ENCODE measurements at places on chromosomes 13 and 19. TPM values are rescaled to one million over a fixed set of nuclear protein-coding genes. Genes with fewer than 3 reads are reported as not detected.

The CDX2 gene
- total RNA-seq = 34.6 TPM

GRCh38 chr13:43240278-43240677 lies 216.9 kb downstream of the DNAJC15 start:
- no peak for DNase-seq

- DNase-seq = no peak
Observed at GRCh38 chr13:74324338-74324737, 190.1 kb upstream of the KLF12 start.

GRCh38 chr19:16627193-16627927 lies 644 bp downstream of the MED26 start:
- peak; percentile 28 for DNase-seq

DNA sequence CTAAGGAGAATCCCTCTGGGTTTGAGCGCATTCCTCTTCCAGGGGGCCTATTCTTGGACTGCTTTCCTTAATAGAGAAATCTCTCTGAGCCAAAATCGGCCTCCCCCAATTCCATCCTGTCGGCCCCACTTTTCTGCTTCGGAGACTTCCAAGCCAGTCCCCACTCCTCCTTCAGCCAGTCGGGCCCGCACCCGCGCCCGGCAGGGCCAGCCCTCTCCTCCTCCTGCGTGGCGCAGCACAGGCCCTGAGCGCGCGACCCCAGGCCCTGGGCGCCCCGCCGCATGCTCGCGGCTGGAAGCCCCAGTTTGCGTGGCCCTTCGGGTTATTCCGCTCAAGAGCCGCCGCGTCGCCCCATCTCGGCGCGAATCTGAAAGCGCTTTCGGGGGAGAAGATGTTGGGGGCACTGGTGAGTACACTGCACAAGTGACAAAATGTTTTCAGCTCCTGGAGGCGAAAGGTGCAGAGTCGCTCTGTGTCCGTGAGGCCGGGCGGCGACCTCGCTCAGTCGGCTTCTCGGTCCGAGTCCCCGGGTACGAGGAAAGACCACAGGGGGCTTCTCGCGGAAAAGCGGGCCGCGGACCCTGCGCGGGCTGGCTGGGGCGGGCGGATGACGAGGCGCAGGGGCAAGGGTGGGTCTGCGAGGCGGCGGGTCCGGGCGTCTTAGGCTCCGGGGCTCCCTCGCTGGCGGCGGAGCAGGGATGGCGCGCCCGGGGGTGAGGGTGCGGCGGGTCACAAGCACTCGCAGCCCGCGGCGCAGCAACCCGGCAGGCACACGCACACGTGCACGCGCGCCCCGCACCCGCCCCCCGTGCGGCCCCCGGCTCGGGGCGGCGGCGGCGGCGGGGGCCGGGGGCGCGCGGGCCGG lies at the start of gene IL17D:
Gene IL17D (plus strand): TSS at position 785 of the 865 bp plus-strand sequence. CDS start 303 bp downstream, outside the sequence.
- peak; percentile 65 for DNase-seq

GRCh38 chr13:90201202-90201601 lies 1146.3 kb upstream of the MIR17HG start:
- peak; percentile 4 for DNase-seq

GRCh38 chr13:106090001-106090400 lies 445.5 kb downstream of the EFNB2 start:
- no peak for DNase-seq

DNA sequence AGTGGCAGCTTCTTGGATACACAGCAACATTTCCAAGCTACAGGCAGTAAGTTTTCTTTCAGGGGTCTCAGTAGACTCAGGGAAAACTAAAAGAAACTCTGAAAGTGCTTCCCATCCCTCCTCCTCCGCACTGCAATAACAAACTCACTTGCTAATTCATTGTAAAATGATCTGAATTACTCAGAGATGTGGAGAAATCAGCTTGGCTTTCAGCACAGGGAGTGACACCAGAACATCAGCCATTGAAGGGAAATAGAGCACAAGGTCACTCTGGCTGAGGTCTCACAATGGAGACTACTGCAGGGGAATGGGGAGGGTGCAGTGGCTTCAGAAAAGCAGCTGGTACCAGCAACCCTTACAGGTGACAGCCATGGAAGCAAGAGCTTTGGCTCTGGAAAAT lies 137.3 kb upstream of the SERP2 start:
- DNase-seq = no peak

DNA sequence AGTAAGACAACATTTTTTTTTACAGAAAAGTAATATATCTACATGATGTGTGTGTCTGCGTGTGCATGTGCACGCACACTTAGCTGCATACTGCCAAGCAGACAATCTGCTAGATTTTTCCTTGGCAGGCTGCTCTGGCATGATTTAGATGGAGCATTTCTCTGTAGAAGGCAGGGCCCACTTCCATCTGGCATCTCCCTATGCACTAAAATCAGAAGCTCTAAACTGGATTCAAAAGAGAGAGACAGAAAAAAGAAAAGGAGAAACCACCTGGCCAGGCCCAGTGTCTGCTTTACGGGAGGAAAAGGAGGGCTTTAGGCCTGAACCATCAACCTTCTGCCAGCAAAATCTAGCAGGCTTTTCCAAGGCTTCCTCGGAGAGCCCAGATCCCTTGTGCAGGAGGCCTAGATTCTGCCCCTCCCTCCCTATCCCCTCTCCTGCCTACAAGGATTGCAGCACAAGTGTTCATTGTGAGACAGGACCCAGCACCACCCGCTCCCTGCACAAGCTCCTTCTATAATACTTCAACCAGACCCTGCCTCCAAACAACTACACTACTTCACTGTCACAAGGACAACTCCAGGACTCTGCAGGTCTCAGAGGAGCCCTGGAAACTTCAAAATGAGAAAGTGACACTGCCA lies 99.3 kb downstream of the DOCK9 start:
- no peak for DNase-seq

GRCh38 chr13:90385781-90386489 lies 961.6 kb upstream of the MIR17HG start:
- DNase-seq = no peak

DNA sequence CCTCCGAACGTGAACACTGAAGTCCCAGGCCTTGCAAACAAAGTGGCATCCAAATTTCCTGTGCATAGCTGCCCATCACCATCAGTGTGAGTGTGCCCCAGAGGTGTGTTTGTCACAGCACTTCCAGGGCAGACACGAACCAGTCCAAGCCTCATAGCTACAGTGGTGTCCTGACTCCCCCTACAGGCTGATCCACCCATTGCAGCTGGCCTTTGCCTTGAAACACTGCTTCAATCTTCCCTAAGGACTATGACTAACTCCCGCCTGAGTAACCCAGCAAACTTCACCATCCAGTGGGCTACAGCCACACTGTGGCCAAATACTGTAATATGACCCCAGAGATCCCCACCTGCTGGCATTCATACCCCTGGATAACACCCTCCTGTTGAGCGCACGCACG lies 3.9 kb downstream of the ZNF266 start:
- peak; percentile 19 for DNase-seq

Measured in hepatocyte (in vitro differentiated cells).